ENCODE measurements at places on chromosomes 3 and 15. TPM values are rescaled to one million over a fixed set of nuclear protein-coding genes. Genes with fewer than 3 reads are reported as not detected.

GRCh38 chr3:117761703-117762620 is 1052.4 kb downstream of the TUSC7 start:
- H3K4me1 ChIP-seq = no peaks in the 10 kb centered on the region
- H3K36me3 ChIP-seq = no peaks in the 10 kb centered on the region
- no peak for DNase-seq
- H3K27me3 ChIP-seq = no peaks in the 10 kb centered on the region

Gene HESX1
- 8.0 TPM for total RNA-seq

GRCh38 chr3:32952369-32953077 is 1.1 kb downstream of the CCR4 start:
- H3K27me3 ChIP-seq = no peaks in the 10 kb centered on the region
- H3K27ac ChIP-seq = no peak overlapping the region
- DNase-seq = no peak
- H3K4me1 ChIP-seq = no peaks in the 10 kb centered on the region
- no peaks in the 10 kb centered on the region for H3K36me3 ChIP-seq

GRCh38 chr3:187935623-187936156 is 190.4 kb upstream of the BCL6 start:
- H3K4me1 ChIP-seq = no peaks in the 10 kb centered on the region
- no peaks in the 10 kb centered on the region for H3K36me3 ChIP-seq
- H3K4me3 ChIP-seq = no peak overlapping the region
- DNase-seq = no peak

DNA sequence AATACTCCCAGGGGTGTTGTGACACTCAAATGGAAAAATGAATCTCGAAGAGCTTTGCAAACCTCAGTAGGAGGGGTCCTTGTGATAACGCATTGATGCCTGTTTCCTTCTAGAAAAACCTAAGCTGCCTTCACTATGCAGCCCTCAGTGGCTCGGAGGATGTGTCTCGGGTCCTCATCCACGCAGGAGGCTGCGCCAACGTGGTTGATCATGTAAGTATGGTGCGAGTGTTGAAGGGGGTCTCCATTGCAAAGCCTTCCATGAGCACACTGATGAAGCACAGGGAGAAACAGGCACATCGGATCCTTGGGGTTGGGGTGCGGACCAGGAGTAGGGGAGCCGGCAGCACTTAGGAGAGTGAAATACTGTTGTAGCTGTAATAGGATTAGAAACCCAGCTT is 22.3 kb downstream of the ANKDD1A start:
- peaks cover 81% of the 10 kb centered on the region for H3K36me3 ChIP-seq
- no peak overlapping the region for H3K27ac ChIP-seq
- no peaks in the 10 kb centered on the region for H3K27me3 ChIP-seq
- no peak for DNase-seq
- no peak overlapping the region for H3K4me3 ChIP-seq
- no peaks in the 10 kb centered on the region for H3K4me1 ChIP-seq

DNA sequence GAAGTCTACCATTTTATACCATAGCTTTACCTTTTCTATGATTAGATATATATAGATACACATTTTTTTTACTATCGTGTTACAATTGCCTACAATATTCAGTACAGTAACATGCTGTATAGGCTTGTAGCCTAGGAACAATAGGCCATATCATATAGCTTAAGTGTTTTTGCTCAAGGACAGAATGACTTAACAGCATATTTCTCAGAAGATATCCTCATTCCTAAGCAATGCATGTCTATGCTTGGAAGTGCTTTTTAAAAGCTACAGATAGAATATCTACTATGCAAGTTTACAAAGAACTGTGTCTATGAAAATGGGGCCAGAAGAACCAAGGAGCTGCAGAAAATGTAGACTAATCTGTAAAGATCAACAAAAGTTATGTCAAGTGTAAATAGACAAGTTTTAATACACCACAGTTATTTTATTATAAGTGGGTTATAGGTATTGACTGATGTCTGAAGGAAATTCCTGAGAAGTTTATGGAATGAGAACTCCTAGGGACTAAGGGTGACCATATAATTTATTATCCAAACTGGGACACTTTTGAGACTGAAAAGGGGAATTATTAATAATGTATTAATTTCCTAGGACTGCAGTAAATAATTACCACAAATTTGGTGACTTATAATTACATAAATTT is 138.7 kb upstream of the TGFBR2 start:
- no peak overlapping the region for H3K4me3 ChIP-seq
- H3K36me3 ChIP-seq = no peaks in the 10 kb centered on the region
- H3K27me3 ChIP-seq = no peaks in the 10 kb centered on the region
- no peak for DNase-seq

Gene CCR9
- not detected for total RNA-seq

Gene ROPN1
- total RNA-seq = not detected

DNA sequence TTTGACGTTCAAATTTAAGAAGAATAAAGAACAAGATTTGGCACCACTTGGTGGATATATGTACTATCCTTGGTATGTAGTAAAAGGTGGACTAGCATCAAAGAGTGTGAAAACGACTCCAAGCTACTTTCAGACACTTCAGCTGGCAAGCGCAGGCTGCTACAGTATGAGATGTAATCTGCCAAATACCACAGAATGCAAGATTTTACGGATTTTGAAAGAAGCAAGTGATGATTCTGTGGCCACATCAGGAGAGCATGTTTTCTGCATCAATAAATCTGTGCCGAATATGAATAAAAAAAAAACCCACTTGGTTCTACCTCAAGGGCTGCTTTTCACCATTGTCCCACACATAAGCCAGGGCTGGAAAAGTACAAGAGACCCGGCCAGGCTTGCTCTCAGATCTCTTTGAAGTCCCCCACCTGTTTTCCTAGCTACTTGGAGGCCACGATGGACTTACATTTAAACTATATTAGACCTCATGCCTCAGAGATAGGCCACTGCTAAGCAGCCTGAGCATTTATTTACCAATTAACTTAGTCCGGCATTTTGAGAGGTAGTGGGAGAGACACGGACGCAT is 37.4 kb downstream of the MYO1E start:
- DNase-seq = peak; percentile 35
- no peaks in the 10 kb centered on the region for H3K27me3 ChIP-seq
- no peaks in the 10 kb centered on the region for H3K4me1 ChIP-seq

GRCh38 chr3:51538115-51538458 is 432 bp upstream of the RAD54L2 start:
- H3K4me3 ChIP-seq = peak overlapping the region; percentile 86
- peak overlapping the region; percentile 67 for H3K27ac ChIP-seq
- no peaks in the 10 kb centered on the region for H3K27me3 ChIP-seq

DNA sequence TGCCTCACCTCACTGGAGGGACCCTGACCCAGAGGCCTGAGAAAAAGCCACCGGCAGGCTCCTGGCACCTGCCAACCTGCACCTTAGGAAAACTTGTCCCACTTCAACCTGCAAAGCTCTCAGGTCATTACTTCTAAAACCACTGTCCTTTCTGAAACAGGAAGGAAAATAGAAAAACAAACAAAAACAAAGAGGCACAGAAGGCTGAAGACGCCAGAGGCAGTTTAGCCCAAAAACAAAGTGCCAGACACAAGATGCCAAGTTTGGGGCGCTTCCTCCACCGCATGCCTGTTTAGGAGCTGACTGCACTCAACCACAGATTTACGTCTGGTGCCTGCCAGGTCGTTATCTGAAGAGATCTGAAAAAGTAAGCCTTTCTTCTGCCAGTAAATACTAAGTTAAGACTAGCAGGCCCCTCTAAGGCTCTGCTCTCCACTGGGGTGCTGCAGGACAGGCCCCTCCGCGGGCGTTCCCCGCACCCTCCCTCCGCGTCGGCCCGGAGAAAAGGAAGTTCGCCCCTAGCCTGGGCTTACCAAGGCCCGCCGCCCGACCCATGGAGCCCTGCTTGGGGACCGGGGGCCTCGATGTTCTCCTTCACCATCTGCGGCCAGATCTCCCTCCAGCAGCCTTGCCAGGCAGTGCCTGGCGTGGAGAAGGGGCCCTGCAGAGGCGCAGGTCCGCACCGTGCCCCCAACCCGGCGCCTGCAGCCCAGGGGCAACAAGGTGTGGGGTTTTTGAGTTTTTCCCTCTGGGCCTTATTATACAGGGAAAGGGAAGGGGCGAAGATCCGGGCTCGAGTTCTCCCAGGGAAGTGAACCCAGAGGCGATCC is 1.3 kb downstream of the GOLGA8A start:
- no peaks in the 10 kb centered on the region for H3K4me1 ChIP-seq
- H3K27me3 ChIP-seq = peaks cover 18% of the 10 kb centered on the region
- no peaks in the 10 kb centered on the region for H3K36me3 ChIP-seq
- H3K4me3 ChIP-seq = peak overlapping the region; percentile 68
- peak; percentile 67 for DNase-seq
- H3K27ac ChIP-seq = no peak overlapping the region

- peaks cover 21% of the 10 kb centered on the region for H3K36me3 ChIP-seq
- DNase-seq = no peak
- H3K27ac ChIP-seq = no peak overlapping the region
- peak overlapping the region; percentile 99 for H3K4me3 ChIP-seq
Observed at GRCh38 chr3:150414959-150415358, 6.9 kb downstream of the TSC22D2 start.

Gene BOC
- 11.3 TPM for total RNA-seq

Gene HTR3E
- total RNA-seq = not detected

Gene SPINK8
- total RNA-seq = not detected

Gene MASP1
- total RNA-seq = 0.09 TPM

GRCh38 chr3:4235690-4236089 is 67.5 kb upstream of the SETMAR start:
- no peaks in the 10 kb centered on the region for H3K27me3 ChIP-seq
- DNase-seq = no peak
- no peak overlapping the region for H3K27ac ChIP-seq
- H3K4me1 ChIP-seq = no peaks in the 10 kb centered on the region

DNA sequence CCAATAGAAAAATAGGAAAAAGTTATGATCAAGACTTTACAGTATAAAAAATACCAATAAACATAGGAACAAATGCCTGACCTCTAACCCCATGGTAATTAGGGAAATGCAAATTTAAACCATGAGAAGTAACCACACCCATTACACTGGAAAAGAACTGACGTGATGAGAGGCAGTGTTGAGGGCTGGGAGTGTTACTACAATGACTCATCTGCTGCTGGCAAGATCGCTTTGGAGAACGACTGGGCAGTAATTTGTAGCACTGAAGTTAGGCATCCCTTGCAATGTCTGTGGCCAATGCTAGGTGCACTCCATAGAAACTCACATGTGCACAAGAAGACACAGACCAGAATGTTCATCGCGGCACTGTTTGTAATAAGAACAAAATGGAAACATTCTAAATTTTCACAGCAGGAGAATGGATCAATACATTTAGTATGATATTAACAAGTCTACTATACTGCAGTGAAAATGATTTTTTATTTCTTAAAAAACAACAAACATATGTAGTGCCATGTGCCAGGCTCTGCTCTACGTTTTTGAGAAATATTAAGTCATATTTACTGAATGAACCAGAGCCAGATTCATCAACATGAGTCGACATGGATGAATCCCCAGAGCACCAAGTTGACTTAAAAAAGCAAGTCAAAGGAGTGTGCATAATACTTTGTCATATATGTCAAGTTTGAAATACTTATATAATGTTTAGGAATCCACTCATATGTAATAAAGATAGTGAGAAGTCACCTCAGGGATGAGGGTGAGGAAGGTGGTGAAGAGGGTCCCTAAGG is 37.6 kb upstream of the EPHB3 start:
- H3K27ac ChIP-seq = no peak overlapping the region
- H3K4me1 ChIP-seq = no peaks in the 10 kb centered on the region
- no peaks in the 10 kb centered on the region for H3K36me3 ChIP-seq
- DNase-seq = peak; percentile 69
- H3K27me3 ChIP-seq = peaks cover 34% of the 10 kb centered on the region

- no peaks in the 10 kb centered on the region for H3K27me3 ChIP-seq
- DNase-seq = no peak
- H3K4me1 ChIP-seq = no peaks in the 10 kb centered on the region
Observed at GRCh38 chr3:136920904-136921611, 36.7 kb upstream of the IL20RB start.

DNA sequence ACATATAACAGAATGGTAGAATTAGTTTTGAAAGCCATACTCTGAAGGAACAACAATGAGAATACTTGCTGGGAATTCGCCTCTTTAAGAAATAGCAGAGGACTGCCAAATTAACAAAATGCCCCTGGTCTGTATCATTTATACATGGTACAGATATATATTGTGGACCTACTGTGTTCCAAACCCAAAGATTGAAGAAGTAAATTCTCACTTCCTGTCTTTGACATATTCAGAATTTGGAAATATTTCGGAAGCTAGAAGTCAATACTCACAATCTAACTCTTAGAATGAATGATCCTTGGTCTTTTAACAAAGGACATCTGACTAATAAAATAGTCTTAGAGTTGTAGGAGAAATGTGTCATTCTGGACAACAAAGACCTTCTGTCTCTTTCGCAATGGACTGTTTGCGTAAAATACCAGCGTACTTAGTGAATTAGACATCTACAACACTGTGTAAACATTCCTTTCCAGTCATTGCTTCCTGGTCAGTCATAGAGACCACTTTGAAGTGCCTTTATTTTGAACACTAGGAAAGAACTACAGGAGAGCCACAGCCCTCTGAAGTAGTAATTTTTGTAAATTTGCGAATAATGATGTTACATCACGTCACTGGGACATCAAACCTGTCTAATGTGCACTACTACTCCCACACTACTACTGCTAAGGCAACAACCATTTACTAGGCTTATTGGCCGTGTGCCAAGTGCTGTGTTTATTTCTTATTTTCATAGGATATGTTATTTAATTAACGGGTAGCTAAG is 68.0 kb downstream of the CHL1 start:
- H3K4me1 ChIP-seq = no peaks in the 10 kb centered on the region
- H3K36me3 ChIP-seq = no peaks in the 10 kb centered on the region
- DNase-seq = no peak
- no peaks in the 10 kb centered on the region for H3K27me3 ChIP-seq
- no peak overlapping the region for H3K4me3 ChIP-seq

GRCh38 chr3:36741285-36741684 is 23.1 kb downstream of the DCLK3 start:
- no peak overlapping the region for H3K27ac ChIP-seq
- H3K4me1 ChIP-seq = peaks cover 6% of the 10 kb centered on the region
- peak; percentile 70 for DNase-seq
- no peaks in the 10 kb centered on the region for H3K27me3 ChIP-seq

Gene ESYT3
- total RNA-seq = 6.8 TPM

Gene TNIK
- total RNA-seq = 6.7 TPM

DNA sequence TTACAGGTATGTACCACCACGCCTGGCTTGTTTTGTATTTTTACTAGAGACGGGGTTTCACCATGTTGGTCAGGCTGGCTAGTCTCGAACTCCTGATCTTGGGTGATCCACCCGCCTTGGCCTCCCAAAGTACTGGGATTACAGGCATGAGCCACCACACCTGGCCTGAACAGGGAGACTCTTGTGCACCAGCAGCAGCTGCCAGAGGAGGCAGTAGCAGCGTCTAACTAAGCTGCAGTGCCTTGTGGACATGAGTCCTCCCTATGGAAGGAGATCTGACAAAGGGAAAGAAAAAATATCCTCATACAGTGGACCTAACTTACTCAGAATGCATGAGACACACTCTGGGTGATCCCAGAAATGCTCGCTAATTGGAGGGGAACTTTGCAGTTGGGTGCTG is 36.8 kb upstream of the NEO1 start:
- H3K4me1 ChIP-seq = no peaks in the 10 kb centered on the region
- H3K27ac ChIP-seq = no peak overlapping the region
- no peaks in the 10 kb centered on the region for H3K27me3 ChIP-seq
- no peak overlapping the region for H3K4me3 ChIP-seq
- DNase-seq = peak; percentile 64
- H3K36me3 ChIP-seq = no peaks in the 10 kb centered on the region

Gene CCDC191
- total RNA-seq = 4.4 TPM

Gene CADPS
- 20.8 TPM for total RNA-seq
